ENCODE measurements at places on chromosomes 1 and 21. TPM values are rescaled to one million over a fixed set of nuclear protein-coding genes. Genes with fewer than 3 reads are reported as not detected.

Gene FAM163A
- not detected for total RNA-seq

GRCh38 chr21:36375994-36376393 lies 9.2 kb upstream of the CHAF1B start:
- peaks cover 4% of the 10 kb centered on the region for H3K36me3 ChIP-seq
- H3K4me1 ChIP-seq = no peaks in the 10 kb centered on the region
- H3K27me3 ChIP-seq = no peaks in the 10 kb centered on the region

DNA sequence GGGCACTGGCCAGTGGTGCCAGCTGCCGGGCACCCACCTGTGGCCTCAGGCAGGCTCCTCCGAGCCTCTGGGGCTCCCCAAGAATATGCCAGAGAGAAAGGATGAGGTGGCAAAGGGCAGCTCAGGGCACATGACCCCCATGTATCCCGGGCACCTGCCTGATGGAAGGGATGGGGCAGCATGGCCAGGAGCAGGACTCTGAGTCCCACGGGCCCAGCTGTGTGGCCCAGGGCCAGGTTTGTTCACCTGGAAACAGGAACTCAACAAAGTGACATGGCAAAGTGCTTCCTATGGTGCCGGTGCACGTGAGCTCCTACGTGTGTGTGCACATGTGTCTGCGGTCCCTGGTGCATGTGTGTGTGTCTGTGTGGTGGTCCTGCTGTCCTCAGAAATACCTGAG lies 9.5 kb upstream of the GPR153 start:
- no peak overlapping the region for H3K27ac ChIP-seq
- no peaks in the 10 kb centered on the region for H3K27me3 ChIP-seq
- no peaks in the 10 kb centered on the region for H3K36me3 ChIP-seq
- H3K4me3 ChIP-seq = no peak overlapping the region
- no peak for DNase-seq

Gene NBPF19
- total RNA-seq = 20.6 TPM

- H3K4me3 ChIP-seq = no peak overlapping the region
- H3K36me3 ChIP-seq = no peaks in the 10 kb centered on the region
- peak; percentile 25 for DNase-seq
- H3K27ac ChIP-seq = no peak overlapping the region
Measured at GRCh38 chr1:167916766-167917511, 3.0 kb upstream of the ADCY10 start.

- no peaks in the 10 kb centered on the region for H3K36me3 ChIP-seq
- no peaks in the 10 kb centered on the region for H3K27me3 ChIP-seq
- no peak overlapping the region for H3K27ac ChIP-seq
- H3K4me1 ChIP-seq = no peaks in the 10 kb centered on the region
Measured at GRCh38 chr1:210746024-210746731, 387.8 kb downstream of the KCNH1 start.

DNA sequence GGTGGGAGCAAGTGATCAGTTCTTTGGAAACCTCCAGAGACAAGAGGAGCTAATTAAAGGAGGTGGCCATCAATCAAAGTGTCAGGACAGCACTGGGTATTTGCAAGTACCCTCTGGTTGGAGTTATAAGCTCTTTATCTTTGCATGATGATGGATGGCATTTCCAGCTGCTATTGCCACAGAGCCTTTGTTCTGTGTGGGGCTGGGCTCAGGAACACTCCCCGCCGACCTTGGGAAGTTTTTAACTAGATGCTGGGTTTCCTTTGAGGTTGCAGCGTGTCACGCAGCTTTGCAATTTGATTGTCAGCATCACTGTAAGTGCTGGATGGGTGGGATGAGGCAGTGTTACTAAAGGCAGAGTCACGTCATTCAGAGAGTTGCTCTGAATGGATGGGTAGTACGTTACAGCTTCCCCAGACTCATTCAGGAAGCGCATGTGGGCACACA lies 68.9 kb downstream of the CNIH3 start:
- no peaks in the 10 kb centered on the region for H3K4me1 ChIP-seq
- no peak overlapping the region for H3K4me3 ChIP-seq
- no peak for DNase-seq
- H3K36me3 ChIP-seq = no peaks in the 10 kb centered on the region

- no peak overlapping the region for H3K4me3 ChIP-seq
- no peaks in the 10 kb centered on the region for H3K36me3 ChIP-seq
Measured at GRCh38 chr1:233790662-233791371, 113.7 kb upstream of the SLC35F3 start.

DNA sequence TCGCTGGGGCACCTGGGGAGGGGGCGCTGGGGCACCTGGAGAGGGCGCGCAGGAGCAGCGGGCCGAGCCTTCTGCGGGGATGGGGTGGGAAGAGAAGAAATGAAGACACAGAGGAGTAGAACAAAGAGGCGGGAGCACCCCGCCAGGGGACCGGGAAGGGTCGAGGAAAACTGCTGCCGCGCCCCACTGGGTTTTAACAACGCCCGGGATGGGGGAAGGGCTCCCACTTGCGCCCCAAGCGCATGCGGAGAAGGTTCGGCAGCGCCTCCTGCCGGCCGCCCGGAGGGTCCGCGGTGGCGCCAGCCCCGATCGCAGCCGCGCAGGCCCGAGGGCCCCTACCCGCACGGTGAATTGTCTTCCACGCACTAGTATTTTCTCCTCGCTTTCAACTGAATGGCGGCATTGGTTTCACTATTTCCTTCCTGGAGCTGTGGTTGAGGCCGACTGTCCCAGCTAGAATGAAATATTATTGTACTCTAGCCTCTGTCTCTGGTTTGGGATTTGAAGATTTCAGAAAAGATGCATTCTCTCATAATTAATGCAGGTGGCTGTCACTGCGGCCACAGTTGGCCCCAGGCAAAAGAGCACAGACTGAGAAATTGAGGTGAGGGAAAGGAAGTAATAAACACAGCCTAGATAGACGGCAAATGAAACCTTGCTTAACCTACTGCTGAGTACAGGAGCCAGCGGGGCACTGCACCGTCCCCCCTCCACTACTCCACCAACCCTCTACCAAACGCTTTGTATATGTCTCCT lies 57.3 kb downstream of the MAB21L3 start:
- peaks cover 3% of the 10 kb centered on the region for H3K4me1 ChIP-seq
- peak overlapping the region; percentile 64 for H3K27ac ChIP-seq
- no peaks in the 10 kb centered on the region for H3K36me3 ChIP-seq
- peak overlapping the region; percentile 74 for H3K4me3 ChIP-seq

Gene CASP9
- total RNA-seq = 20.1 TPM

GRCh38 chr1:201348211-201348566 lies 29.3 kb downstream of the TNNT2 start:
- H3K4me3 ChIP-seq = no peak overlapping the region
- H3K27ac ChIP-seq = no peak overlapping the region
- H3K27me3 ChIP-seq = no peaks in the 10 kb centered on the region
- H3K36me3 ChIP-seq = no peaks in the 10 kb centered on the region
- H3K4me1 ChIP-seq = no peaks in the 10 kb centered on the region

GRCh38 chr1:10575616-10576015 lies 100.9 kb downstream of the PEX14 start:
- no peak for DNase-seq
- no peaks in the 10 kb centered on the region for H3K4me1 ChIP-seq
- no peaks in the 10 kb centered on the region for H3K27me3 ChIP-seq

- H3K27ac ChIP-seq = no peak overlapping the region
- no peak for DNase-seq
- H3K4me1 ChIP-seq = no peaks in the 10 kb centered on the region
- H3K27me3 ChIP-seq = no peaks in the 10 kb centered on the region
- no peak overlapping the region for H3K4me3 ChIP-seq
Measured at GRCh38 chr21:16633831-16634459, 878.9 kb upstream of the CXADR start.

Gene EPHB2
- total RNA-seq = 9.5 TPM

DNA sequence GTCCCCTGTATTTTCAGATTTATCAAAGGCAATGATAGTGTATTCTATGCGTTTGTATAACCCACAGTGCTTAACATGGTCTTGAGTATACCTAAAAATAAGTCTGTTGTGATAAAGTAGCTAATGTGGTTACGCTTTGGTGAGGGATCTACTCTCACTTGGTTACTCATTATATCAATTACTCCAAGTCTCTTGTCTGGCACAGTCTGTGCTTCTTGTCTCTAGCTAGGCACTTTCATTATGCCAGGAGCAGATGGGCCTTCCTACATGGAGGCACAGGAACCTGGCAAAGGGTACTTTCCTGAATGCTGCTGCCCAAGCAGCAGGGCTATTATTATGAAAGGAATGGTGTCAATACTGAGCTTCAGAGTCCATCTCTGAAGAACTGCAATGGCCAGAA lies 4.2 kb upstream of the PTPN22 start:
- no peaks in the 10 kb centered on the region for H3K4me1 ChIP-seq
- H3K4me3 ChIP-seq = no peak overlapping the region
- no peak overlapping the region for H3K27ac ChIP-seq
- no peaks in the 10 kb centered on the region for H3K36me3 ChIP-seq
- no peak for DNase-seq
- no peaks in the 10 kb centered on the region for H3K27me3 ChIP-seq

Gene ANGPTL3
- total RNA-seq = 0.41 TPM

- no peak for DNase-seq
- no peaks in the 10 kb centered on the region for H3K27me3 ChIP-seq
- no peaks in the 10 kb centered on the region for H3K4me1 ChIP-seq
- no peaks in the 10 kb centered on the region for H3K36me3 ChIP-seq
- no peak overlapping the region for H3K4me3 ChIP-seq
Measured at GRCh38 chr1:192933744-192934143, 124.9 kb downstream of the RGS2 start.

GRCh38 chr1:116545359-116545705 lies 25.5 kb downstream of the CD58 start:
- peaks cover 9% of the 10 kb centered on the region for H3K36me3 ChIP-seq
- DNase-seq = no peak
- H3K27me3 ChIP-seq = no peaks in the 10 kb centered on the region
- no peaks in the 10 kb centered on the region for H3K4me1 ChIP-seq
- no peak overlapping the region for H3K27ac ChIP-seq

GRCh38 chr21:31326522-31327242 lies 17.4 kb downstream of the TIAM1 start:
- H3K27me3 ChIP-seq = no peaks in the 10 kb centered on the region
- no peak overlapping the region for H3K27ac ChIP-seq
- DNase-seq = no peak
- no peaks in the 10 kb centered on the region for H3K4me1 ChIP-seq
- no peaks in the 10 kb centered on the region for H3K36me3 ChIP-seq

DNA sequence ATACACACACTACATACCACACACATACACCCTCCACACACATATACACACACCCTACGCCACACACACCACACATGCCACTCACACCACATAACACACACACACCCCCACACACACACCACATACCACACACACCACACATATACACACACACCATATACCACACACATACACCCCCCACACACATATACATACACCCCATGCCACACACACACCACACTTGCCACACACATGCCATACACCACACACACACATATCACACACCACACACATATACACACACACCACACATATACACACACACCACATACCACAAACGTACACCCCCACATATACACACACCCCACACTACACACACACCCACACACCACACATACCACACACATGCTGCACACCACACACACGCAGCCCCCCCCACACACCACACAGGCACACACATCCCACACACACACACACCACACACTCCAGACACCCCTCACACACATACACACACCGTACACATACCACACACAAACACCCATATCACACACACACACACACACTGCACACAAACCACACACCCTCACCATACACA lies 76.7 kb upstream of the TMPRSS2 start:
- H3K4me3 ChIP-seq = no peak overlapping the region
- no peaks in the 10 kb centered on the region for H3K36me3 ChIP-seq
- no peak overlapping the region for H3K27ac ChIP-seq
- no peaks in the 10 kb centered on the region for H3K27me3 ChIP-seq
- DNase-seq = no peak
- no peaks in the 10 kb centered on the region for H3K4me1 ChIP-seq

DNA sequence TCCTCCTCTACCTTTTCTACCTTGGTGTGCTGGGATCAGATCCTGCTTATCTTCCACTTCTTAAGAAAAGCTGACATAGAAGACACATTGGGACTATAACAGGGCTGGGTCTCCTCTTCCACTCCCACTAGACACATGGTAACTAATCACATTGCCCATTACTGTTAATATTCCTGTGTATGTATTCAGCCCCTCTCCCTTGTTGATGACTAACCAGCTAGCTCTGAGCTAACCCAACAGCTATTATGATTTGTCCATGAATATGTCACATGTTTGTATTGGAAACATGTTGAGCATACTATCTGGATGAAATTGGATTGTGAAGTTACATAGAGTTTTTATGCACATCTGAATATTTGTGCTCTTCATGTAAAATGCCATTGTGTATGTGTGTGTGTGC lies 52.9 kb downstream of the MPZL1 start:
- no peak overlapping the region for H3K4me3 ChIP-seq
- DNase-seq = no peak
- H3K4me1 ChIP-seq = no peaks in the 10 kb centered on the region
- H3K36me3 ChIP-seq = peaks cover 7% of the 10 kb centered on the region

GRCh38 chr1:224675590-224675989 lies 59.5 kb downstream of the CNIH3 start:
- no peak overlapping the region for H3K4me3 ChIP-seq
- H3K36me3 ChIP-seq = no peaks in the 10 kb centered on the region
- DNase-seq = no peak
- no peaks in the 10 kb centered on the region for H3K27me3 ChIP-seq
- H3K27ac ChIP-seq = no peak overlapping the region
- no peaks in the 10 kb centered on the region for H3K4me1 ChIP-seq

GRCh38 chr1:209589440-209589839 lies 5.9 kb downstream of the CAMK1G start:
- H3K27me3 ChIP-seq = no peaks in the 10 kb centered on the region
- DNase-seq = no peak
- H3K36me3 ChIP-seq = no peaks in the 10 kb centered on the region

DNA sequence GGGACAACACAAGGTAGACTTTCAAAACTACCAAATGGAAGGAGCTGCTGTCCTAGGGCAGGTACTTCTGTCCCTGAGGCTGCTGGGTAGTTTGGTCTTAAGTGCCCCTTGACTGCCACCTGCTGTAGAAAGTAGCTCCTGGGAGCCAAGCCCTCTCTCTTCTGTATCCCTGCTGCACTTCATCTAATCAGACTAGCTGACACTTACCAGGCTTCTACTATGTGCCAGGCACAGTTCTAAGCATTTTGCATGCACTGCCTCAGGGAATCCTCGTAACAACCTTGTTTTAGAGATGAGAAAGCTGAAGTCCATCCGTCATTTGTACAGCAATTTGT lies 15.9 kb upstream of the SRSF4 start:
- H3K27me3 ChIP-seq = no peaks in the 10 kb centered on the region
- DNase-seq = peak; percentile 14
- H3K4me3 ChIP-seq = no peak overlapping the region
- no peak overlapping the region for H3K27ac ChIP-seq
- H3K4me1 ChIP-seq = peaks cover 2% of the 10 kb centered on the region

GRCh38 chr21:44822484-44823178 lies 4.8 kb upstream of the SUMO3 start:
- no peak overlapping the region for H3K4me3 ChIP-seq
- H3K4me1 ChIP-seq = peaks cover 2% of the 10 kb centered on the region
- no peak for DNase-seq
- no peak overlapping the region for H3K27ac ChIP-seq
- H3K36me3 ChIP-seq = no peaks in the 10 kb centered on the region

Gene BCL2L15
- total RNA-seq = 34.3 TPM

Gene SLC26A9
- 0.69 TPM for total RNA-seq

Measured in kidney (tissue), 22 donors.